ENCODE measurements at places on chromosomes 11 and 22.

DNA sequence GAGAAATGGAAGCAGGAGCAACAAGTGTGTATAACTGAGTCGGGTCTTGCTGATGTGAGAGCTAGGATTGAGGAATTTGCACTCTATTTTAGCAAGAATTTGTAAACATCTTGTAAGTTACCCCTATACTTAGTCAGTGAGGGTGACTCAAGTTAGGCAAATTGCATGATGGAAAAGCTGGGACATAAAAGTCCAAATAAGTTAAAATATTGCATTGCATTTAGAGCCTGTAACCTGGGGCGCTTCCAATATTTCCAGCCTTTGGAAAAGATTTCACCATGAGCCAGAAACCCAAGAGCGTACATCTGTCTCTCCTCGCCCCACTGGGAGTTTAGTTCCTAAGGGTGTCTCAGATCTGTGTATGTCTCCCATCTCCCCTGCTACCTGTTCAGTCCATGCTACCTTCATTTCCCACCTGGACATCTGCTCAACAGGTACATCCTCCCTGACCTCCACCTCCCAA, 37.0 kb upstream of the ACCSL start:
- no peak for DNase-seq

DNA sequence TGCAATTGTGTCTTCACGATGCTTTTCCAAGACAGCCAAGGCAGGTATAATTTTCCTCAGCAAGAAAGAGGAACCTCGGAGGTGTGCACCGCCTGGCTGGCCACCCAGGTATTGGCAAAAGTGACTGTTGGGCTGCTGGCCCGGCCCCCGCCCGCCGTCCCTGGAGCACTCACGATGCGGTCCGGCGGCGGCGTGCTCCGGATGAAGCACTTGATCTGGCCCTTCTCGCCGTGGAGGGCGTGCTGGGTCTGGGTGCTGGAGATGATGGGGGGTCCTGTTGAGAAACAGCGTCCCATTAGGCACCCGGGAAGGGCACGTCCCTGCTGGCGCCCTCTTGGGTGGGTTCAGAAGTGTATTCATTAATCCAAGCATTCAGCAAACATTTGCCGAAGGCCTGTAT, 84.8 kb downstream of the ST3GAL4 start:
- DNase-seq = no peak

- DNase-seq = no peak
Measured at GRCh38 chr11:117366875-117367274, 39.2 kb downstream of the CEP164 start.

GRCh38 chr22:46914481-46914880, 152.0 kb downstream of the TBC1D22A start:
- DNase-seq = no peak

DNA sequence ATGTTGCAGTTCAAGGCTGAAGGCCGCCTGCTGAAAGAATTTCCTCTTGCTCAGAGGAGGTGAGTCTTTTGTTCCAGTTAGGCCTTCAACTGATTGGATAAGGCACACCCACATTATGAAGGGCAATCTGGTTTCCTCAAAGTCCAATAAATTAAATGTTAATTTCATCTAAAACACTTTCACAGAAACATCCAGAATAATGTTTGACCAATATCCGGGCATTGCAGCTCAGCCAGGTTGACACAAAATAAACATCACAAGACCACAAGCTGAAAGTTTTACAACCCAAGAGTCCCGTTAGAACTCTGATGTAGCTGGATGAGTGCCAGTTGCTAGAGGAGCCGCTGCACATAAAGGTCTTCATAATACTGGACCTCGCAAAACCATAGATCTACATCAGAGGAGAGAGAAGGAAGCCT, 64.9 kb upstream of the EED start:
- no peak for DNase-seq

DNA sequence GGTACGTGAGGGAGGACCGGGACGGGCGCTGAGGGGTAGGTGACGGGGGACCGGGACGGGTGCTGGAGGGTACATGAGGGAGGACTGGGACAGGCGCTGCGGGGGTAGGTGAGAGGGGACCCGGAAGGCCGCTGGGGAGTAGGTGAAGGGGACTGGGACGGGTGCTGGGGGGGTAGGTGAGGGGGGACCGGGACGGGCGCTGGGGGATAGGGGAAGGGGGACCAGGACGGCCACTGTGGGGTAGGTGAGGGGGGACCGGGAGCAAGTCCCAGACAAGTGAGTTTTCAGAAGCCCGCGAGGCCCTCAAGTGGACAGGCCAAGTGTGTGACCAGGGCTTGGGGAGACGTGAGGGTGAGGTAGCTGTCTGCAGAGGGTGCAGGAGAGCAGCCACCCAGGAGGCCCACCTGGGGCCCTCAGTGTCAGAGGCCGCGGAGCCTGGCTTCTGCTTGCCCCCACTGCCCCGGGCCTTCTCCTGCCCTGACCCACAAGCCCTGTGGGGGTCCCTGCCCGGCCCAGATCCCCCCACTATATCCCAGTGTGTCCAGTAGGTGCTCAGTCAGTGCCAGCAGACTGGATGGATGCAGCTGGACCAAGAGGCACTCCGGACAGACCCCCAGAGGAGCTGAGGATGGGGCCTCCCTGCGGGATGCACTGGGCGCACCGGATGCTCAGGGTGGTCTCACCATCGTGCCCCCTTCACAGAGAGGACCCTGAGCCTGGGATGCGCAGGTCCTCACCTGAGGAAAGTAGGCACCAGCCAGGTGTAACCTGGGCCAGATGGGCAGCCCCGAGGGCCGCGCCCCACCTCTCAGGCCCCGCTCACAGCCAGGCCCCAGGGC, 44.2 kb upstream of the TH start:
- no peak for DNase-seq

DNA sequence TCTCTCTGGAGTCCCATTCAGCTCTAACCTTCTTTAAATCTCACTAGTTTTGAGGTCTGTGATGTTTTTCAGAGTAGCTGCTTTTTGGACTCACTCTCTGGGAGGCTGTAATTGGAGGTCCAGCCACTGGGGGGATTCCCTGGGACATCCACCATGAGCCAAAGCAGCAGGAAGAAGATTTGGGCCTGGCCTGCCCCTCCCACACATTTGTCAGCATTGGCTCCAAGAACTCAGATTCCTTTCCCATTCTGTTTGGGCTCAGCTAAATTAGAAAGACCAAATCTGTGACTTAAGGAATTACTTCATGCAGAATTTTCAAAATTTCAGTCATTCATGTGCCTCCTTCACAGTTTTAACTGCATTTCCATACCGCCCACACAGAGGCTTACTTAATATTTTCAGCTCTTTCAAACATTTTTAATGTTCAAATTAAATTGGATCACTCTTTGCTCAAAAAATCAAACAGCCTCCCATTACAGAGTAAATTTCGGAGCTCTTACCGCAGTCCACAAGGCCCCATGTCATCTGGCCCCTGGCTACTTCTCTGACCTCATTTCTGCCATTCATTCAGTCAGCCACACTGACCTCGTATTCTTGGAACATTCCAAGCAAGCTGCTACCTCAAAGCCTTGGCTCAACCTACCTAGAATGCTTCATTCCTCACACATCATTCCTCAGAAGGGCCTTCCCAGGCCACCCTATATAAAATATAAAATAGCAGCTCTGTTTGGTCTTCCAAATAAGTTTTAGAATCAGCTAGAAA, 54.5 kb upstream of the RRAS2 start:
- no peak for DNase-seq

DNA sequence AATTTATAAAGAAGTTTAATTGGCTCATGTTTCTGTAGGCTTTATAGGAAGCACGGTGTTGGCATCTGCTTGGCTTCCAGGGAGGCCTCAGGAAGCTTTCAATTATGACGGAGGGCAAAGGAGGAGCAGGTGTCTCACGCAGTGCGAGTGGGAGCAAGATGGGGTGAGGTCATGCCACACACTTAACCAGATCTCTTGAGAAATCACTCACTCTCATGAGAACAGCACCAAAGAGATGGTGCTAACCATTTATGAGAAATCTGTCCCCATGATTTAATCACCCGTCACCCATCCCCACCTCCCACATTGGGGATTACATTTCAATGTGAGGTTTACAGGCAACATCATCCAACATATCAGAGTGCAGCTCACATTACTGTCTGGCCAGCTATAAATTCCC, 103.5 kb downstream of the ARHGAP8 start:
- no peak for DNase-seq

DNA sequence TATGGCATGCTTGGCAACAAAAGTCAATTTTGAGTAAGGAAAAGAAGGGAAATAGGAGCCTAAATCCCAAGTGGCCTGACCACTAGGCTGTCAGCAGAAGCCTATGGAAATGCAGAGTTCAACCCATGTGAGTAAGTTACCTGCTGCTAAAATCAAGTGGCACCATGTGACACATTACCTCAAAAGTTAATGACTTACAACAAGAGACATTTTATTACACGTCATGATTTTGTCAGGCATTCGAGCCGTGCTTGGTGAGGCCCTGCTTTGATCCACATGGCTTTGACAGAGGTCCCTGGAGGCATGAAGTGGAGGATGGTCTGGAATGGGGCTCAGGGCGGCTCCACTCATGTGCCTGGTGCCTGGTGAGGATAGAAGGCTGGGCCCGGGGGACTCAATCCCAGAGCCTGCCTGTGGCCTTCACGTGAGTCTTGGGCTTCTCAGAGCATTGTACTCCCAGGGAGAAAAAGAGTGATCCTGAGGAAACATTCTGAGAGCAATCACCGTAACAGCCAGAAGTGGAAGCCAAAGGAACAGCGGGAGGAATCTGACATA, 339.1 kb upstream of the B3GAT1 start:
- no peak for DNase-seq

- no peak for DNase-seq
Measured at GRCh38 chr11:132504501-132505041, 1027.7 kb downstream of the OPCML start.
